ENCODE measurements at places on chromosomes 5 and 9.

DNA sequence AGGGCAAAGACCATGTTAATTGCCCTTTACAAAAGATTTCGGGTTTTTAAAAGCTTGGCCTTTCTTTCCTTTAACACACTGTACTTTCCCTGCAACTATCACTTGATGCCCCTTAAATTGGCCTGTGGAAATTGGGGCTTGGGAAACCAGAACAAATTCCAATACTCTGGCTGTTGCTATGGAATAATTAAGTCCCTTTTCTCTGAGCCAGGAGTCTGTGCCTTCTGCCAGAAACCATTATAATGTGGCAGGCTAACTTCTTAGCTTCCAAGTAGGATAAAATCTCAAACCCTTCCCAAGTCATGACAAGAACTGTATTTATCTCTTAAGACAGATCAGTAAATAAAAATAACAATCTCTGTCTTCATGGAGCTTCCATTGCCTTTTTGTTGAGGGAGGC is 1.1 kb upstream of the SPINK1 start:
- DNase-seq, result no peak

DNA sequence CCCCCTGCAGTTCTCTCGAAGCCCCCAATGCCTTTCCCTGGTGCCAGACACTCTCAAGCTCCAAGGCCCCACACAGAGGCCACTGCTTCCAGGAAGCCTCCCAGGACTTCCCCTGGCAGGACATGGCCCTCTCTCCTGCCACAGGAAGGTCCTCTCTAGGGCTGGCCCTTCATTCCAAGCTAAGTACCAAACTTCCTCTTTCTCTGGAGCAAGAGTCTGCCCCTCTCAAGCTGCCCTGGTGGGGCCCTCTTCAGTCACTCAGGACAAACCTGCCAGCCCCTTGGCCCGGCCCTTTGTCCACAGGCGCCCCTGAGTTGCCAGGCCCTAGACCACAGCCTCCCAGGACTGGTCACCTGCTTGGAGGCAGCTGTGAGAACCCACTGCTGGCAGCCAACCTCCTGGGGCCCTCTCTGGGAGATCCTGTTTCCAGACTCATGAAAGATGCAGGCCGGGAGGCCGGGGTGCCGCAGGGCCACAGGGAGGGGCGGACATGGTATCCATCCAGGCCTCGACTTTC is 6.6 kb downstream of the NINJ1 start:
- no peak for DNase-seq

DNA sequence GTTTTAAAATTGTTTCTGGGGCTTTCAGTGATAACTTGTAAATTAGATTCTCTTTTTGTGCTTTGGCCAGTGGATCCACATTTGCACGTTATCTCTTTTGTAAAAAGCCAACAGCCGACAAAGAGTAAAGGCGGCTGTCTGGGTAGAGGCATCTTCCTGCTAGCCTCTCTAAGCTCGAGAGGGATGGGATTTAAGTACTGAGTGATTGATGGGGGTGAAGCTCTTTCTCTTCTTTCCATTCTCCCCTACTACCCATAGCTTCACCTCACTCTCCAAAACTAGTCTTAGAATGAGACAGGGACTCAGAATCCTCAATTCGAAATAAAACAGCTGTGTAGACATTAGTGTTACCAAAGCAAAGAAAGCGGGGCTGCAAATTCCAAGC is 3.4 kb downstream of the PBX3 start:
- no peak for DNase-seq

GRCh38 chr5:164097749-164098148 is 592.3 kb downstream of the MAT2B start:
- DNase-seq, result no peak
